NCI-H1694 treated with DMSO at 0.1 percent for 48 hours (cell line): ENCODE measurements at places on chromosomes 3 and 15.

GRCh38 chr3:124297062-124297980 lies 305.4 kb upstream of the ROPN1 start:
- no peak for DNase-seq

DNA sequence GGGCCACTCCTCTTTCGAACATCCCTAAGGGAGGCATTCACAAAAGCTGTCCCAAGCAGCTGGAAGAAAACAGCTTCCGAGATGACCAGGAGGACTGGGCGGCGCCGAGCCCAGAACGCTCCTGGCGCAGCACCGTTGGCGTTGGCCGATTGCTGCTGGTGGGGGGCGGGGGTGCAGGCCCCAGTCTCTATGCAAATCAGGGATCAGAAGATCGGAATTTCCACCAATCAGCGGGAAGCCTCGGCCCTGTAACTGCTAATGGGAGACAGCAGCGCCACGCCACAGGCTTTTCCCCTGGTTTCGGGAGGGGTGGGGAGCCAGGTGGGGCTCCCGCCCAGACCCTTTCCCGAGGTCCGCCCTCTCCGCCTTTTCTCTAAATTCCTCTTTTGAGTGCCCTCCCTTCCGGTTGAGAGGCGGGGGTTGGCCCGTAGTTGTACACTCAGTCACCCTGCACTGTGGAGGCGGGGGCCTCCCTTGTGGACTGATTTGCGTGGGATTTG lies 27.0 kb downstream of the HMCES start:
- no peak for DNase-seq

- no peak for DNase-seq
Observed at GRCh38 chr3:133610031-133610430, 36.5 kb downstream of the CDV3 start.

DNA sequence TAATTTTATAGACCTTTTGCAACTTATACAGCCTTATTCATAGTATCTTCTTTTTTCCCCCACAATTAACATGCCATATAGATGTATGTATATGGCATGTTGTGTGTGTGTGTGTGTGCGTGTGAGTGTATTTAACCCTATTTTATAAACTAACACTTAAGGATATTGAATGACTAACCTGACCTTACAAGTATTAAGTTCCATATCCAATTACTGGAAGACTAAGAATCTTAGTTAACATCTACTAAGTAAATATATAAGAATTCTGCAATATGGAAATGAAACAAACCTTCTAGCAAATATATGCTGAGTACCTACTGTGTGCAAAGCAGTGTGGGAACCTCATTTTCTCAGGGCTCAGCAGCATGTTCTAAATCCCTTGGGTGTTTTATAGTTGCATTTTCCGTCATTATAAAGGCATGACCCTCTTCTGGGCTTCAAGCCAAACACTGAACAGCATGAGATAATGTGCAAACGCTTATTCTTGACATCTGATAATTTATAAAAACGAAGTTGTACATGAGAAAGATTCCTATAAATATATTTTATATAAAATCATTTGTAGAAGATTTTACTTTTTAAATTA lies 105.5 kb downstream of the NLGN1 start:
- DNase-seq: peak; percentile 75

GRCh38 chr15:34708422-34708821 lies 46.4 kb downstream of the GJD2 start:
- DNase-seq: peak; percentile 73

DNA sequence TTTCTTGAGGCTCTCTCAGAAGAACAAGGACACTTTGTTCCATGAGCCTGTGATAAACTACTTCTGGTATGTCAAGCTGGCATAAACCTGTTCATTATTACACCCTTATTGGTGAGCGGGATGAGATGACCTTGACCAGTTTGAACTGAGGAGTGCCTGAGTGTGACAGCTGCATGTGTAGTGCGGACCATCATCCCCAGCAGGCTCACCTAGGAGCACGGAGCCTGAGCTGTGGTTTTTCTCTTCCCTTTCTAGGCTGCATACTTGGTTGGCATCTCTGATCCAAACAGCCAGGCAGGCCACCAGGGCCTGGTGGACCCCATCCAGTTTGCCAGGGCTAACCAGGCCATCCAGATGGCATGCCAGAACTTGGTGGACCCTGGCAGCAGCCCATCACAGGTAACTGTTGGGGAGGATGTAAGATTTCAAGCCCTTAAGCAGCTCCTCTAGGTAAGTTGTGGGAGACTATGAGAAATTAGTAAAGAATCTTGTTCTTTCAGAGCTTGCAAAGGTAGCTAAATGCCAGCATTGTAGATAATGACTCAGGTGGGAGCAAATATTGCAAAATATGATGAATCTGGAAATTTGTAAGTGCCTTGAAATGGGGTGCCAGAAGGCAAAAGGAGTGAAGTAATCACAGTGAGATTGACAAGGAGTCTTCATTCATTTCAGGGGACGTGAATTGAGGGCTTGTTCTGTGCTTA lies 288.9 kb upstream of the TPM1 start:
- no peak for DNase-seq

DNA sequence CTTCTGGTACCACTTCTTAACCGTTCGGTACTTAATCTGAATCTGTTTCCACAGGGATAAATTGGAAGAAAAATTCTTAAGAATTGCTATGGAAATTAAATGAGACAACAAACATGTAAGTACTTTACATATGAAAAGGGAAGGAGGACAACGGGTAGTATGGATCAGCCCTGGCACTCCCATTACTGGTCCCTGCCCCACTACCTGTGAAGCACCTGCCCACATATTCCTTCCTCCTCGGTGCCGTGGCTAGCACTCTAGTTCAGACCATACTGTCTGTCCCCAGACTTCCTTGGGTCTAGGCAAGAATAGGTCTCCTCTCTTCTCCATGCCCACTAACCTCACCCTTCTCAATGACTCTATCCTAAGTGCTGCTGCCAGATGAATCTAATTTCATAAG lies 46.2 kb downstream of the SHQ1 start:
- no peak for DNase-seq

DNA sequence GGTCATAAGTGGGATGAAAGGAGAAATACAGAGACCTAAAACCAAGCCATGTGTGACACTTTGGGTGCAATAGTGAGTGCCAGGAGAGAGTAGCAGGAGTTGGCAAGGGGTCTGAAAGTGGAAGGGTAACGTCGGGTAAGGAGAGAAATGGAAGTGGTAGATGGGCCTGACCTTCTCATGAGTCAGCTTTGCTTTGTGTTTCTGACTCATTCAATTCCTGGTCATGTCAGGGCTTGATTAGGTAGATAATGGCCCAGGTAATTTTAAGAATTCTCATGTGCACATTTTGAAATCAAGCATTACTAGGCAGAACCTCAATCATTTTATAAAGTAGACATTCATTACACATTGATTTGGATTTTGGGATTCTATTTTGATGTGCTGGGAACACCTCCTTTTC lies 262.5 kb downstream of the SOX2 start:
- no peak for DNase-seq

DNA sequence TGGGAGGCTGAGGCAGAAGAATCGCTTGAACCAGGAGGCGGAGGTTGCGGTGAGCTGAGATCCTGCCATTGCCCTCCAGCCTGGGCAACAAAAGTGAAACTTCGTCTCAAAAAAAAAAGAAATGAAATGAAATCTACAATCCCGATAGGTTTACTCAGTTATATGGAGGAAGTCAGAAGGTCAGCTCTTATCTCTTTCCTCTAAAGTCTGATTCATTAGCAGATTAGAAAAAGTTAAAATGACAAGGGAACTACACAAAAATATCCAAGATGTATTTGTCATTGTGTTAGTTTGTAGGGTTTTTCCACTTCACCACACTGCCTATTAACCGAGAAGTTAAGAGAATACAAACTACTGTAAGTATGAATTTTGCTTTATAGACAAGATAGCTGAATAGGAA lies 420.6 kb downstream of the SHQ1 start:
- DNase-seq: no peak

DNA sequence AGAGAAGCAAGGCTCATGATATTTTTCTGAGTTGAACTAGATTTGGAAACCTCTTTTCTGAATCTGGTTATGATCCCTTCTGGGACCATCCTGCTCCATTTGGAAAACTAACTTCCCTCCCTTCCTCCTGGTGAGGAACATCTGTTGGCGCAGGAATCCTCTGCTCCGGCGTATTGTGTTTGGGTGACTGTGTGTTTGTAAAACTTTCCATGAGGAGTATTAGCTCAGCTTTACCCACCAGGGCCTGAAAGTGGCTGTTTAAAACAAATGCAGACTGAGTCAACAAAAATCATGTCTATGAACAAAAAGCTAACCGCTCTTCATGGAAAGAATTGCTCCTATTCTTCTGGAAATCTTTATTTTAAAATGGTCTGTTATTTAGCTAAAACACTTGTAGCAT lies 17.7 kb downstream of the STARD9 start:
- DNase-seq: no peak

- no peak for DNase-seq
Observed at GRCh38 chr3:82629937-82630336, 868.5 kb upstream of the GBE1 start.

DNA sequence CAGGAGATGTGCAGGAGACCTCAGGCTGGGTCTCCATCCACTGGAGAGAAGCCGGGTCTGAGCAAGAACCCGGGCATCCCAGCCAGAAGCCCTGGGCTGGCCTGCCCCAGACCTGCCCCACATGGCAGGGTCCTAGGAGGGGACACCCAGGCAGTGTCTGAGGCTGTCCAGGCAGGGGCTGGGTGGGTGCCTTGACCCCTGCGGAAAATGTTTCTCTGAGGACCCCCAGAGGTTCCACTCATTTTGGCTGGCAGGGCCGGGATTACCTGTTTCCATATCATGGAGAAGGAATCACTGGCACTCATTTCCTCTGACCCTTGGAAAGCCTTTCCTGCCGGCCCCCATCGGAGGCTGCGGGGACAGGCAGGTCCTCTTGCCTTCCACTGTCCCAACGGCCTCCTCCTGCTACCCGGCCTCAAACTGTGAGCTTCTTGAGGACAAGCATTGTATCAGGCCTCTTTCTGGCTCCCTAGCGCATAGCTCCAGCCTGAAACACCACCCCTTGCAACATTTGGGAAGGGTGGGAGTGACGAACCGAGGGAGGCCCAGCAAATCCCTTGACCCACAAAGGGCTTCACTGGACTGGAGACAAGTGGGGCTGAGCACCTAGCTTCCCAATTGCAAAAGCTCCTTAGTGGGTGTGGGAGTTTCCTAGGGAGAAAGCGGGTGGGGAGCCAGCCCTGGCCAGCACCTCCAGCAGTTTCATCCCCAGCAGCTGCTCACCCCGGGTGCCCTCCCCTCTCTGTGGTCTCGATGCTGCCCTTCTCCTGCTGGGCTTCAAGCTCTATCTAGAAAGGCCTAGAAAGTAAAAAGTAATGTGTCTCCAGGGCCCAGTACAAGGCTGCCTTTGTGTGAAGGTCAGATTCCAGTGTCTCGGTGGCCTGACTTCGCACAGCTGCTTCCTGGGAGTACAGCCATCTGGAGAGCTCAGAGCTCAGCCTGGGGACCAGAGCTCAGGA lies 29.7 kb downstream of the ACSBG1 start:
- DNase-seq: no peak

- DNase-seq: no peak
Observed at GRCh38 chr15:90579213-90579612, 49.5 kb downstream of the CRTC3 start.

- no peak for DNase-seq
Observed at GRCh38 chr15:20386198-20386597, 155.4 kb downstream of the GOLGA6L6 start.

DNA sequence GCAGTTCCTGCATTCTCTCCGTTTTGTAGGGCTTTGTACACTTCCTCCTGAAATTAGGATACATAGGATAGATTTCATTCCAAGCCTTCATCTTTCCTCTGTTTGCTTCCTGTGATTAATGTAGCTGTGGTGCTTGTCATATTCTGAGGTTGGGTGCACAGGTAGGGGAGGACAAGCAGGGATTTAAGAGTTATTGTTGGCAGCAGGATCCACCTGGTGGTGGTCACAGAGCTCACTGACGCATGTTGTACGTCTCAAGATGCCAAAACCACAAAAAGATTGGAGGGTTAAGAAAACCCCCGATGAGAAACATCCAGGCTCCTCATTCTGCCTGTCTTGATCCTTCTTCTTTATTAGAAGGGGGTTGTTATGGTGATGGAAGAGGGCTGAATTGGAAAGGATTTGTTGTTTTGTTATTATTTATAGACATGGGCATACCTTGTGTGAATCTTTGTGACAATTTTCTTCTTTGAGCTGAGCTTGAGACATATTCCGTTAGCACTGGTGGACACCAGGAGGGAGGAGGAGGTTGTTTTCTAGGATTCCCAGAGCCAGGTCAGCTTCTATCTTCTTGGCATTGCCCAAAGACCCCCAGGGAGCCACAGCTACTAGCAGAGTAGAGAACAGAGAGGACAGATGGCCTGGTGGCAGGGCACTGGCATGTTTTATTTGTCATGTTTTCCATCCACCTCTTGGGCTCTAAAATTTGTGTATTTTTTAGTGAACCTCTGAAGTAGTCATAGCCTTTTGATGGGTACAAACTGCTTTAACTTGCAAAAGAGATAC lies 57.7 kb upstream of the LARS2 start:
- DNase-seq: no peak

DNA sequence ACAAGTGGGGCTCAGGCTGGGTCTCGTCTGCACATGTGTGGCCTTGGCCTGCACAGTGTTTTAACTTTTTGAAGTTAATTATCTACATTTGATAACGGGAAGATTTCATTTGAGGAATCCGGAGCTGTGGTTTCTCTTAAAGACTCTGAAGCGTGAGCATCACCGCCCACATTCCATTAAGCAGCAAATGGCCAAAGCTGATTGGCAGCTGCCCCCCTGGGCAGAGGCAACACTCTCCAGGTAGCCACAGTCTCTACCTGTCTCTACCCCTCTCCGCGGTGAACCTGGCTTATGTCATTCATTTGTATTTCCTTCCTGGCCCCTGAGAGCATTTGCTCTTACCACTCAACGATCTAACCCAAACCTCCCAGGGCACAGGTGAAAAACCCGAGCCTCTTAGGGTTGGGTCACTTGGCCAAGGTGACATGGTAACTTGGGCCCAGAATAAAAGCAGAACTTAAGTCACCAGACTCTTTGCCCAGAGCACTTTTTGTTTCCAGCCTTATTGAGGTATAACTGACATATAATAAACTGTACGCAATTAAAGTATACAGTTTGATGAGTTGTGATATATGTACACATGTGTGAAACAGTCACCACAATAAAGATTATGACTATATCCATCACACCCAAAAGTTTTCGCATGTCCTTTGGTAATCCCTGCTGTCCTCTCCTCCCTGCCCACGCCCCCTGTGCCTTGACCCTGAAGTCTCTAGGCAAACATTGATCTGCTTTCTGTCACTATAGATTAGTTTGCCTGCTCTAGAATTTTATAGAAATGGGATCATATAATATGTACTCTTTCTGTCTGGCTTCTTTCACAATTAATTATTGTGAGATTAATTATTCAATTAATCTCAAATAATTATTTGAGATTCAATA lies 245.7 kb upstream of the HES1 start:
- no peak for DNase-seq

DNA sequence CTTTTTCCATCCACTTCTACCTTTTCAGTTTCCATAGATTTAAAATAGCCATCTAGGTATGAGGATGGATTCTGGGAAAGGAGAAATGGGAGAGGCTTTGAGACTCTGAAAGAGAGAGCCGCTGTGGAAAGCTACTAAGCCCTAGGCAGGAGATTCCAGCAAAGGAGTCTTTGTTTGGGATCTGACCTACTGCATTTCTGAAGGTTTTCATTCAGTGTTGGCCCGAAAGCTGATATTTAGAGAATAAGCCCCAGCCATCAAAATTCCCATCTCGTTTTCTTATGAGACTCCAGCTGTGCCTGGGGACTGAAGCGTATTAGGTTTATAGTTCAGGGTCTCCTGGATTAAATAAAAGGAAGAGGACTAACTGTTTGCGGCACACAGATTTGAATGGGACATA lies 19.5 kb downstream of the LIPH start:
- DNase-seq: no peak
